ENCODE measurements at places on chromosomes 2 and 18. TPM values are rescaled to one million over a fixed set of nuclear protein-coding genes. Genes with fewer than 3 reads are reported as not detected.

Gene IL18R1
- 1.5 TPM for total RNA-seq

Gene DPP4
- total RNA-seq, result 39.9 TPM

Gene PLEKHB2
- total RNA-seq, result 75.8 TPM

Gene ZNF521
- total RNA-seq, result 12.1 TPM

Gene LOXL3
- 52.4 TPM for total RNA-seq

Gene SIX2
- total RNA-seq, result not detected

Gene NRP2
- 9.0 TPM for total RNA-seq

Gene ANO7
- total RNA-seq, result 0.38 TPM

Gene BUB1
- total RNA-seq, result 16.3 TPM

Gene RETSAT
- 68.6 TPM for total RNA-seq

Gene DSEL
- total RNA-seq, result 132 TPM

Gene PDE1A
- total RNA-seq, result 16.3 TPM

Gene HOXD3
- 5.2 TPM for total RNA-seq

Gene ARID5A
- total RNA-seq, result 11.6 TPM

Gene RTKN
- total RNA-seq, result 17.5 TPM

Gene MC5R
- total RNA-seq, result not detected

Gene DOK6
- 0.76 TPM for total RNA-seq

Gene VWA3B
- not detected for total RNA-seq

Gene G6PC2
- not detected for total RNA-seq

Gene LYG2
- not detected for total RNA-seq

Gene ZNF892
- 1.9 TPM for total RNA-seq

Gene TSGA10
- 3.0 TPM for total RNA-seq

Gene UGT1A10
- total RNA-seq, result not detected

Gene HPCAL1
- 36.5 TPM for total RNA-seq

Gene CFC1
- total RNA-seq, result not detected

Gene TMEM247
- not detected for total RNA-seq

Gene REG3G
- total RNA-seq, result not detected

Gene HAAO
- total RNA-seq, result not detected

Gene PTPRN
- total RNA-seq, result 50.5 TPM

Gene ESPNL
- 1.5 TPM for total RNA-seq

Gene MC4R
- 0.32 TPM for total RNA-seq

Gene GAD1
- total RNA-seq, result 0.13 TPM

Gene CNGA3
- 0.51 TPM for total RNA-seq

Gene UNC80
- total RNA-seq, result not detected

Gene ALPP
- not detected for total RNA-seq

Gene LAMA3
- total RNA-seq, result 1.9 TPM

Gene MCM6
- 13.7 TPM for total RNA-seq

Gene SLC23A3
- 1.2 TPM for total RNA-seq

Gene ALKAL2
- total RNA-seq, result not detected

Gene IL36RN
- total RNA-seq, result not detected

Gene KCNK3
- total RNA-seq, result not detected

Gene CENPA
- 5.7 TPM for total RNA-seq

Gene ABCB11
- total RNA-seq, result not detected

Gene UNC50
- total RNA-seq, result 46.0 TPM

Gene SUCLG1
- 50.4 TPM for total RNA-seq

Gene ALLC
- not detected for total RNA-seq

Gene GALNT14
- total RNA-seq, result 1.4 TPM

Gene AGXT
- not detected for total RNA-seq

Gene GCFC2
- 19.3 TPM for total RNA-seq

Gene SPATS2L
- total RNA-seq, result 103 TPM

Gene ERMN
- not detected for total RNA-seq

Gene FKBP7
- total RNA-seq, result 18.6 TPM

Gene KIAA2012
- not detected for total RNA-seq

Gene IL36G
- total RNA-seq, result not detected

Gene CYS1
- 7.1 TPM for total RNA-seq

Gene NPHP1
- 2.0 TPM for total RNA-seq

Measured in GM23248 (cell line).